Activated CD8-positive, alpha-beta memory T cell treated with anti-CD3 and anti-CD28 coated beads for 4 hours (primary cell): ENCODE measurements at places on chromosomes 3 and 15.

- DNase-seq, result no peak
Measured at GRCh38 chr3:190692256-190692655, 170.2 kb downstream of the GMNC start.

GRCh38 chr3:134933997-134934396 lies 138.9 kb downstream of the EPHB1 start:
- no peak for DNase-seq

GRCh38 chr3:14787630-14788029 lies 31.1 kb upstream of the FGD5 start:
- DNase-seq, result no peak

DNA sequence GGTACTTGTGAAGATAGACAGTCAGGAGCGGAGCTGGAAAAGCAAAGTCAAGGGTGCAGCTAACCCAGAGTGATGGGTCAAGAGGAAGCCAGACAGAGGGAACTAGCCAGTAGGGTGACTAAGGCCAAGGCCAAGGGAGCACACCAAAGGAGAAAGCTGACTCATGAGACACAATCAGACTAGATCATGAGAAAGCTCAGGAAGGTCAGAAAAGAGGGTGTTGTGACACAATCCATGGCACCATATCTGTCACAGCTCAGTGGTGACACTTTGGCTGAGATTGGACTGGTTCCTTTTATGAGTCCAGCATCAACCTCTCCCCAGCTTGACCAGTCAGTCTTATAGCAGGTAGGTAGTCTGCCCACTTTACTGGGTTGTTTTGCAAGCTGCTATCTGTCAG lies 22.2 kb downstream of the P2RY1 start:
- DNase-seq, result no peak

- no peak for DNase-seq
Measured at GRCh38 chr3:133831966-133832801, 26.6 kb downstream of the SRPRB start.

DNA sequence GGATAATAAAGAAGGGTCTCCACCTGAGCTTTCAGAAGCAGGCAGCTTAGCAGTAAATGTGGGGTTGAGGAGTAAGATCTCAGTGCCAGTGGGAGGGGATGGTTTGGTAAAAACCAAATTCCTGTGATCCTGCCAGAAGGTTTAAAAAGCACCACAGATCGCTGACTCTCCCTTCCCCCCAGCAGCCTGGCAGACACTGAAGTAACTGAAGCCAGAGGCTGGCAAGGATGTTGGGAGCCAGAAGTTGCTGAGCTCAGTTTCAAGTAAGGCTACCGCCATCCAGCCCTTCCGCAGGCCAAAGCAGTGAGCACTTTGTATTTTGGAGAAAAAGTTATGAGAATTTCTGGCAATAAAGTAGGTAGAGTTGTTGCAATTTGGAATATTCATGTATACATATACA lies 246.4 kb downstream of the ZNF621 start:
- DNase-seq, result no peak

DNA sequence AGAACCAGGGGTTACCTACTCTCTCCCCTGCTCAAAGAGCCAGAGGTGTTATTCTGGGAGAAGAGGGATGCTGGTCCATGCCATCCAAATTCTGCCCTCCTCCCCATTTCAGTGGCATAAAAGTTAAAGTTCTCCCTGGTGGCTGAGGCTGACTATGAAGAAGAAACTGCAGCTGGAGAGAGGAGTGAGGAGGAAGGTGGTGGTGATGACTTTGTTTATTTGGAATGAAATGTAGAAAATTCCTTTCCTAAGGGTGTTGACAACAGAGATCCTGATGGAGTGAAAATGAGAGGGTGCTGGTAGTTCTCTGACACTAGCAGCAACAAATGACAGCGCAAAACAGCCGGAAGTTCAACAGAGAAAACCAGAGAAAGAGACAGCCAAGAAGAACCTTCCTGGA lies 100.4 kb downstream of the PCCB start:
- no peak for DNase-seq

- DNase-seq, result no peak
Measured at GRCh38 chr15:39939487-39940452, 5.9 kb downstream of the EIF2AK4 start.

DNA sequence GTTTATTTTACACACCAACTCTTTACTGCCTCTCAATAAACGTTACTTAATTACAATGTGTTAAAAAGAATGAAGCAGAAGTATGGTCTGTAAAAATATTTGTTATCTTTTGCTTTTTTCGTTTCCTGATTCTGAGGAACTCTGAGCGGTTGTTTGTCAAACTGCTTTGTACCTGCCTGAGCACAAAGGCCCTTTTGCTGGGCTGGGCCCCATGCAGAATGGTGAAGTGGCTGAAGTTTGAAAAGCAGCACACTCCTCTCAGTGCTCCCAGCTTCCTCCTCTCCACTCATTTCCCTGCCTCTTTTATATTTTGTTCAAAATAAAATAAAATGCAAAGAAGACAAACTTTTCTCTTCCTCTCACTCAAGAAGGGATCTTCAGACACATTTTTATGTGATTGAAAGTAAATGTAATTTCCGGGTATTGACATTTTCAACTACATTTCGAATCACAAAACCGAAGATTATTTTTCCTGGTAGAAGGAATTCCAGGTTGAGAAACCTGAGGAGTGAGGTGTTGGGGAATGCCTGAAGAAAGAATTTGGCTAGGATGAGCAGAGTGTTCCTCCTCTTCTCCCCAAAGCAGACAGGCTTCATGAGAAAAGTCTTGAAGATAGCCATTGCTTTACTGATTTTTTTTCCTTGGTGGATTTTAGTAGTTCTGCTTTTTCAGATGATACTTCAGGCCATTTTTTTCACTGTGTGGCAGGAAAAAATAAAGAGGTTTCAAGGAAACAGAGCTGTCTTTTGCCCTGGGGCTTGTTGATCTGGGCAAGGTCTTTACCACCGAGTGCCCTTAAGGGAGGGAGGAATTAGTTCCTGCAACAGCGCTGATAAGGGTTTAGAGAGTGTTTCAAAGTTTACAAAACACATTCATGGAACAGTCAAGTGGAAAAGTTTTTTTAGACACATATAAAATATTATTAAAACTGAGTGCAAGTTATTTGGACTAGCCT lies 229.8 kb downstream of the NFKBIZ start:
- no peak for DNase-seq

DNA sequence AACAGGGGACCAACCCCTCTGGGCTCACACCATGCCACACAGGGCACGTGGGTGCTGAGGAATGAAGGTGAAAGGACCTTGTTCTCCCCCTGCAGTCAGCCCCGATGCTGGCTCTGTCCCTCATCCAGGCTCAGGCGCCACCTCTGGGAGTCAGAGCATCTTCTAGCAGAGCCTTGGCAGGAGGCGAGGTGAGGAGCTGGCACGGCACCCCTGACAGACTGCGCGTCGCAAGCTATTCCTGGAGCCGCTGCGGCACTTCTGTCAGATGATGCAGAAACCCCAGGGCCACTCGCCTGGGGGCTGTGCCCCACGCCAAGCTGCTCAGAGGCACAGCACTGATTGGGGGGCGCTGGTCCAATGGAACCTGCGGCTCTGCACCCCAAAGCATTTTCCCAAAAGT lies 62.0 kb downstream of the MGLL start:
- no peak for DNase-seq

DNA sequence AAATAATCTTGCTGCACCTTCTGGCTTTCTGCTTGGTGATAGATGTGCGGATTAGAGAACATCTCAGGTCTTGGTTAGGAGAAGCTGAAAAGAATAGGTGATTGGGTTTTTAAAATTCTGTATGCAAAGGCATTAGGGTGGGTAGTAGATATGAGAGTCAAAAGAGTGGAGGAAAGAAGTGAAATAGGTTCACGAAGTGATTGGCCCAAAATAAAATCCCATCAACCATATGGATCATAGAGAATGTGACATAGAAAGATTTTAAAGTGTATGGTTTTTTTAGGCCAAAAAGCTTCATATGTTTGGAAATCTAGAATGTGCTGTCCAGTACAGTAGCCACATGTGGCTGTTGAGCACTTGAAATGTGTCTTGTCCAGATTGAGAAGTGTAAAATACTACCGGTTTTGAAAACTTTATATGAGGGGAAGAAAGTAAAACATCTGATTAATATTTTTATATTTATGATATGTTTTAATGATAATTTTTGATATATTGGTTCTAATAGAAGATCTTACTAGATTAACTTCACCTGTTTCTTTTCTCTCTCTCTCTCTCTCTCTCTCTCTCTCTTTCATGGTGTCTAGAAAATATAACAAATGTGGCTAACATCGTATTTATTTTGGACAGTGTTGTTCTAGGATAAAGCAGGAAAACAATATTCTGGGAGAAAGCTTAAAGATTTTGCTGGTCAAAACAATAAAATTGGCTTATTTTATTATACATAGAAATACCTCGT lies 2.9 kb downstream of the MBNL1 start:
- DNase-seq, result no peak

DNA sequence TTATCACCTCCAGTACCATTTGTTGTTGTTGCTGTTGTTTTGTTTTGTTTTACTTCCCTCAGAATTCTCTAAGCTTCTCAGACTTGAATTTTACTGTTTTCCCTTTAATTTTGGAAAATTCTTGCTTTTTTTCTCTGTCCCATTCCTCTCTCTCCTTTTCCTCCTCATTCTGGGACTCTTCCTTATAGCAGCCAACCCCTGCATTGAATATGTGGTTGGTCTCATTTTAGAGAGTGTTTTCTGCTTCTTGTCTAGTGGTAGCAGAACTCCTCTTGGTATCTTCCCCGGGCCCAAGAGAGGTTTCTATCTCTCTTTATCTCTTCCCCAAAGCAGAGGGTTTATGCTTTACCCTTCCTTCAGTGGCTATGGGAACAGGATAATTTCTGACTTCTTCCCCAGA lies 113.6 kb downstream of the SPATA16 start:
- DNase-seq, result no peak

- DNase-seq, result no peak
Measured at GRCh38 chr3:38543586-38543985, 47.4 kb downstream of the EXOG start.

GRCh38 chr3:173465112-173465511 lies 67.6 kb downstream of the NLGN1 start:
- DNase-seq, result no peak

DNA sequence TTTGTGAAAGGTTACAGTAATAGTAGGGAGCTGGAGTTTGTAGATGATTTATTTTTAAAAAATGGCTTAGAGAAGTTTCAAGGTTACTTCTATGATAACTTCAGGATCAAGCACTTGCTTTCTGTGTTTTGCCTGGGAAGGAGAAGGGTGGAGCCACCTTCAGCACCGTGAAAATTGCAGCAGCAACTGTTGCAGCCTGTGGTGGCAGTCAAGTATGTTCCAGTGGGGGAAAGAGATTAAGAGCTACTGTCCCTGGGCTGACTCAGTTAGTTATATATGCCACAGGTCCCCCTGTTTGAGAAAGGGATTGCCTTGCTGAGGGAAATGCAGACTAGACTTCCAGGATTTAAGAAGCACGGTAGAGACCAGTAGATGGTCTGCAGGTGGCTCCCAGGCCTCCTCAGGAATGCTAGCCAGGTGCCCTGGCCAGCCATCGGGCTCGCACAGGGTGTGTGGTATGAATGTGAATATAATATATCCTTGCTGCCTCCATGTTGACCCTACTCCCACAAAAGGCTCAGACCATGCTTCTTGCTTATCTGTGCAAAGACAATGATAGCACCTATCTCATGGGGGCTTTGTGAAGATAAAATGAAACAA lies 389.5 kb downstream of the CACNA2D3 start:
- no peak for DNase-seq

DNA sequence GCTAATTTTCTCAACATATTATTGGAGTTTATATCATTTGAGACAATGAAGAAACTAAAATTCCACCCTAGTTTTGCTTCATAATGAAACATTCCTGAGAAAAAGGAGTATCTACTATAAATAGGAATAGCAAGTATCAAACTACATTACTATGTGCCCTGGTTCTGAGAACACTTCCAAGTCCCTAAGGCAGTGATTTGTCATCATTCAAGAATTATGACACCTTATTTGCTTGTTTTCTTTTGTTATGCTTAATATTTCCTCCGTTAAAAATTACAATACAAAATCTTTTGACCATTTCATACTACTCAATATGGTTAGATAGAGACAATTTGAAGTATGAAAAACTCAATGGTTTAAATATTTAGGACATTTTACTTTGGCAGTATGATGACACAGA lies 707.8 kb upstream of the GOLIM4 start:
- no peak for DNase-seq

- no peak for DNase-seq
Measured at GRCh38 chr3:175885231-175885766, 1026.2 kb downstream of the NAALADL2 start.

DNA sequence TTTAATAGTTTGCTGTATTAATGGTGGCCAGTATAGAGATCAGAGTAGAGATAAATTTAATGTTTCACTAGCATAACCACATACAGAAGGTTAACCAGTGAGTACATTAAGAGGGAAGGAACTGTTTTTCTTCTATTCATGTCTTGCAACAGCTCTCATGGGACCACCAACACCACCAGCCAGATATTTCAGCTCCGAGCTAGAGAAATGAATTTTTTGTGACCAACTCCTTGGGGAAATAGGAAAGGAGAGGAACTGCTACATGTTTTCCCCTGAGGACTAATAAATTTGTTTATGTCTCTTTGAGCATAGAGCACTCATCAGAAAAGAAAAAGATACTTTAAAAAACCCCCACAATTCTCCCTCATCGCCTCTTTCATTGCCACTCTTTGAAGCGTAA lies 247.5 kb downstream of the MBNL1 start:
- no peak for DNase-seq

- no peak for DNase-seq
Measured at GRCh38 chr3:155741101-155741500, 3.8 kb downstream of the PLCH1 start.

DNA sequence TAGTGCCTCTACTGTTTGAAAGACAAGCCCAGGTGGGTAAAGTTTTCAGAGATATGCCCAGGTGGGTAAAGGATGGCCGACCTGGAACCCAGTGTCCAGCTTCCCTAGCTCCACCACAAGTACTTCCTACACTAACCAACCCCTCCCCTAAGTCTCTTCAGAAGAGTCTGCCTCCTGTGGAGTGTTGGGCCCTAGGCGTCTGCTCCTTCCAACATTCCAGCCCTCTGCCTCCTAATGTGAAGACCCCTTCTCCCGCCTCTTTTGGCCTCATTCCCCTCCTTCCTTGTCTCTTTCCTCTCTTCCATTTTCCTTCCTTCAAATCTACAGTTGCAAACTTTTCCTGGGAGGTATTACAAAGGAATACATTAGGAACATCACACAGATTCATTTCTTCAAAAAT lies 38.6 kb downstream of the CNTN3 start:
- no peak for DNase-seq

GRCh38 chr15:78509726-78510312 lies 2.4 kb downstream of the HYKK start:
- DNase-seq, result no peak

GRCh38 chr3:99928771-99929744 lies 111.4 kb downstream of the CMSS1 start:
- no peak for DNase-seq

- DNase-seq, result no peak
Measured at GRCh38 chr3:41502023-41502422, 302.7 kb downstream of the CTNNB1 start.

DNA sequence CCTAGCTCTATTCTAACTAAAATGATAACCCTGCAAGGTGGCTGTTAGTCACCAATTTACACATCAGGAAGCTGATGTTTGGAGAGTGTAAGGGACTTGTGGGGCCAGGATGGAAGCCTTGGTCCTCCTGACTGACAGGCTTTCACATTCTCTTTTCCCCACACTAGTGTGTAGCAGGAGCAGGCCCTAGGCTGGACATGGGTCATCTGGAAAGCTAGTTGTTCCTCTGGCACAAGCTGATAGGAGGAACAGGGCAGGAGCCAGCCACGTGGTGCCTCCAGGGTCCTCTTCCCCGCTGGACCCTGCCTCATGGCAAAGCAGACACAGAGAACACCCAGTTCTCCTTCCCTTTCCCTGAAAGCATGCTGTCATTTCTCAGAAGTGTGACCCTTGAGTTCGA lies 18.1 kb upstream of the RBSN start:
- no peak for DNase-seq

GRCh38 chr3:157501863-157502262 lies 1.4 kb downstream of the VEPH1 start:
- DNase-seq, result no peak
